ENCODE measurements at places on chromosomes 4 and X.

- H3K4me3 ChIP-seq = no peak overlapping the region
- no peaks in the 10 kb centered on the region for H3K4me1 ChIP-seq
- no peak overlapping the region for H3K27ac ChIP-seq
- peaks cover 1% of the 10 kb centered on the region for H3K27me3 ChIP-seq
- no peaks in the 10 kb centered on the region for H3K36me3 ChIP-seq
- no peak for DNase-seq
Observed at GRCh38 chr4:53313510-53313909, 52.4 kb downstream of the SCFD2 start.

- H3K4me1 ChIP-seq = no peaks in the 10 kb centered on the region
- no peak for DNase-seq
- H3K4me3 ChIP-seq = no peak overlapping the region
- no peaks in the 10 kb centered on the region for H3K36me3 ChIP-seq
- no peaks in the 10 kb centered on the region for H3K27me3 ChIP-seq
- no peak overlapping the region for H3K27ac ChIP-seq
Observed at GRCh38 chr4:19969492-19969891, 282.2 kb upstream of the SLIT2 start.

- H3K4me1 ChIP-seq = no peaks in the 10 kb centered on the region
- no peak overlapping the region for H3K4me3 ChIP-seq
- no peak for DNase-seq
- H3K36me3 ChIP-seq = peaks cover 6% of the 10 kb centered on the region
- H3K27ac ChIP-seq = no peak overlapping the region
- H3K27me3 ChIP-seq = no peaks in the 10 kb centered on the region
Observed at GRCh38 chr4:137819964-137820383, 287.7 kb upstream of the PCDH18 start.

DNA sequence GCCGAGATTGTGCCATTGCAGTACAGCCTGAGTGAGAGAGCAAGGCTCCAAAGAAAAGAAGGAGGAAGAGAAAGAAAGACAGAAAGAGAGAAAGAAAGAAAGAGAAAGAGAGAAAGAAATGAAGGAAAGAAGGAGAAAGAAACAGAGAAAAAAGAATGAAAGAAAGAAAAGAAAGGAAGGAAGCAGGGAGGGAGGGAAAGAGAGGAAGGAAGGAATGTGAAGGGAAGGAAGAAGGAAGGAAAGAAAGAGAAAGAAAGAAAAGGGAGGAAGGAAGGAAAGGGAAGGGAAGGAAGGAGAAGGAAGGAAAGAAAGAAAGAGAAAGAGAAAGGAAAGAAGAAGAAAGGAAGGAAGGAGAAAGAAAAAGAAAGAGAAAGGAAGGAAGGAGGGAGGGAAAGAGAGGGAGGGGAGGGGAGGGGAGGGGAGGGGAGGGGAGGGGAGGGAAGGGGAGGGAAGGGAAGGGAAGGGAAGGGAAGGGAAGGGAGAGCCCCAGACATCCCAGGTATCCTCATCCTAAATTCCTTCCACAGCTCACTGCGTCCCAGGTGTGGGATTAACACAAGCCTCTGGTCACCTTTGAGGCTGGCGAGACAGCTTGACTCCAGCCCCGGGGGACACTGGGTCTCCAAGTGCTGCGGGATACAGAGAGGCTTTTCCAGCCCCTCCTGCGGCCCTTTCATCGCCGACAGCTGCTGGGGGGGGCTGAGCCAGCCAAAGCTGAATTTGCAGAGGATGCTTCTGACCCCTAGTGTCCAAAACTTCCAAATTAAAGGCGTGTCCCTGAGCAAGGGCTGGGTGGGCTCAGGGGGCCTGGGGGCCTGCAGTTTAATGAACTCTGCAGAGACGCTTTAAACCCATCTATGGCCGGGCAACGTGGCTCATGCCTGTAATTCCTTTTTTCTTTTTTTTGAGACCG, 24.2 kb upstream of the CSF2RA start:
- no peaks in the 10 kb centered on the region for H3K4me1 ChIP-seq
- peak; percentile 67 for DNase-seq
- no peaks in the 10 kb centered on the region for H3K36me3 ChIP-seq
- H3K4me3 ChIP-seq = peak overlapping the region; percentile 25
- H3K27me3 ChIP-seq = no peaks in the 10 kb centered on the region

DNA sequence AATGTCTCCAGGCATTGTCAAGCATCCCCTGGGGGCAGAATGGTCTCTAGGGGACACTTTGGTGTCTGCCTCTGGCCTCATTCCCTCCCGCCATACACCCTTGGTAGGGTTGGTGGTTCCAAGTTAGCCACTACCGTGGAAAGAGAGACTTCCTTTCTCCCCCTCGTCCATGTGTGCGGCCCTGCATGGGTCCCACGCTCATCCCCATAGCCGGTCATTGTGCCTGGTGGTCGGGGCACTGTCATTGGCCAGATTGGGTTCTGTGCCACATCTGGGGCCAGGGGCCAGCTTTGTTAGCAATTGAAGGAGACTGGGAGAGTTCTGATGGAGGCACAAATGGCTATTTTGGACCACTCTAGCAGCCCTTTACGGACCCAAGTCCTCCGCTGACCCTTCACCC, 17.3 kb downstream of the CLCN4 start:
- peaks cover 6% of the 10 kb centered on the region for H3K27me3 ChIP-seq
- H3K36me3 ChIP-seq = no peaks in the 10 kb centered on the region
- H3K27ac ChIP-seq = no peak overlapping the region
- DNase-seq = no peak
- H3K4me1 ChIP-seq = peaks cover 40% of the 10 kb centered on the region

Data from glutamatergic neuron (in vitro differentiated cells).